ENCODE measurements at places on chromosomes 12 and 14. TPM values are rescaled to one million over a fixed set of nuclear protein-coding genes. Genes with fewer than 3 reads are reported as not detected.

Gene KRT7
- 0.59 TPM for total RNA-seq

Gene C14orf39
- not detected for total RNA-seq

Gene ERBB3
- total RNA-seq = 4.8 TPM

Gene AMN
- not detected for total RNA-seq

Gene KRT72
- total RNA-seq = not detected

Gene NANOG
- not detected for total RNA-seq

Gene ZDHHC22
- total RNA-seq = not detected

Gene GZMB
- total RNA-seq = 1.3 TPM

Gene UNC119B
- total RNA-seq = 13.4 TPM

Gene PTGER2
- 0.65 TPM for total RNA-seq

Gene FOXG1
- not detected for total RNA-seq

Gene C1QL4
- total RNA-seq = not detected

Gene GDF3
- total RNA-seq = not detected

Gene PIP4P1
- 18.4 TPM for total RNA-seq

Gene GTF2A1
- 17.1 TPM for total RNA-seq

Gene TMCC3
- total RNA-seq = 1.5 TPM

Gene TRAF3
- 9.8 TPM for total RNA-seq

Gene PRH2
- total RNA-seq = not detected

Gene RFX4
- total RNA-seq = not detected

Gene BIN2
- total RNA-seq = 1.5 TPM

Gene PAH
- total RNA-seq = 0.51 TPM

Gene CD163L1
- 2.1 TPM for total RNA-seq

Gene C1R
- 165 TPM for total RNA-seq

Gene HOXC4
- total RNA-seq = not detected

Gene KLRF2
- total RNA-seq = not detected

Gene PHC1
- 19.3 TPM for total RNA-seq

Gene PLEKHA5
- total RNA-seq = 55.5 TPM

Gene EIF2S3B
- 0.35 TPM for total RNA-seq

Gene CLEC9A
- not detected for total RNA-seq

Gene DHRS4L2
- 17.7 TPM for total RNA-seq

Gene LRP1-AS
- not detected for total RNA-seq

Gene DIABLO
- total RNA-seq = 27.8 TPM

Gene TAS2R50
- total RNA-seq = 0.22 TPM

Gene MORN3
- total RNA-seq = 0.11 TPM

Gene LRP1
- total RNA-seq = 121 TPM

Gene SYCP3
- total RNA-seq = not detected
